ENCODE measurements at places on chromosomes 2 and 18.
A peak's percentile ranks its signal among the peaks of the same experiment; 100 is the strongest.

DNA sequence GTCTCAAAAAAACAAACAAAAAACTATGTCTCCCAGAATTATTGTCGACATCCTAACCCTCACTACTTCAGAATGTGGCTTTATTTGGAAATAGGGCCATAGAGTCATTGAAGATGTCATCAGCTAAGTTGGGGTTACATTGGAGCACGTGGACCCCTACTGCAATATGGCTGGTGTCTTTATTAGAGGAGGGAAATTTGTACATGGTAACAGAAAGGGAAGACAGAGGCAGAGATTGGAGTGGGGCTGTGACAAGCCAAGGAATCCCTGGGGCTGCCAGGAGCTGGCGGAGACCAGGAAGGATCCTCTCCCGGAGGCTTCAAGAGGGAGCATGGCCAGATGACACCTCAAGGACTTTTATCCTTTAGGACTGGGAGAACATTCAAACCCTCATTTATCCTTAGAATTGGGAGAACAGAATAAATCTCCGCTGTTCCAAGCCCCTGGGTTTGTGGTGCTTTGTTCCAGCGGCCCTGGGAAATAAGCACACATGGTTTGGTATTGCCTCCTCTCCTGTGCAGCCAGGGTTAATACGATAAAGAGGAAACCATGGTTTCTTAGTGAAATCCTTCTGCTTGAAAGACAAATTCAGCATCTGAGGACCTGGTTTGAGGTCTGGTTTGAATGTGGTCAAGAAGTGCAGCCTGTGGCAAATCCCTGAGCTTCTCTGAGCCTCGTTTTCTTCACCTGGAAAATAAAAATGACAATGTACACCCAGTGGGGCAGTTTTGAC, 184.7 kb downstream of the MYCN start:
- no peak overlapping the region for H3K27ac ChIP-seq
- no peak for DNase-seq
- H3K36me3 ChIP-seq = no peaks in the 10 kb centered on the region
- H3K27me3 ChIP-seq = no peaks in the 10 kb centered on the region
- no peaks in the 10 kb centered on the region for H3K4me1 ChIP-seq
- H3K4me3 ChIP-seq = no peak overlapping the region

DNA sequence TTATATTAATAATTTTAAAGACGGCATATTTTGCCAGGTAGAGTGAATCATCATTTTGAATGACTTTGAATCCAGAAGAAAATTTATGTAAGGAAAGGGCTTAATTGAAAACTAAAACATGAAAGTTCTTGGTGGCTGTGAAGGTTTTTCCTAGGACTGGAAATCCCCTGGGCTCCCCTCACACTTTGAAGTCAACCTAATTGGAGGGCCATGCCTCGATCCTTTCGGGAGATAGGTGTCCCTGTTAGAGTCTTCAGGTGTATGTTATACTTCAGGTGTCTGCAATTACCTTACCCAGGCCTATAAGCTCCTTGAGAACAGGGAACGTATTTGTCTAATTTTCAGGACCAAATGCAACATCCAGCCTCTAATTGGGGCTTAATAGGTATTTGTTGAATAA, 73.0 kb downstream of the ARL4C start:
- no peaks in the 10 kb centered on the region for H3K36me3 ChIP-seq
- DNase-seq = no peak
- H3K27ac ChIP-seq = no peak overlapping the region
- H3K4me1 ChIP-seq = peaks cover 28% of the 10 kb centered on the region

- H3K36me3 ChIP-seq = no peaks in the 10 kb centered on the region
- no peak for DNase-seq
- no peak overlapping the region for H3K27ac ChIP-seq
- no peak overlapping the region for H3K4me3 ChIP-seq
- peaks cover 13% of the 10 kb centered on the region for H3K4me1 ChIP-seq
- H3K27me3 ChIP-seq = no peaks in the 10 kb centered on the region
Observed at GRCh38 chr2:227627769-227628168, 10.5 kb downstream of the SCYGR4 start.

GRCh38 chr2:25279091-25279651, 62.6 kb downstream of the DNMT3A start:
- H3K4me1 ChIP-seq = no peaks in the 10 kb centered on the region
- DNase-seq = peak; percentile 35
- no peaks in the 10 kb centered on the region for H3K36me3 ChIP-seq
- no peaks in the 10 kb centered on the region for H3K27me3 ChIP-seq
- no peak overlapping the region for H3K27ac ChIP-seq

GRCh38 chr2:172205292-172205691, 102.6 kb upstream of the DLX2 start:
- H3K27me3 ChIP-seq = no peaks in the 10 kb centered on the region
- no peak for DNase-seq
- no peak overlapping the region for H3K4me3 ChIP-seq
- no peaks in the 10 kb centered on the region for H3K36me3 ChIP-seq

DNA sequence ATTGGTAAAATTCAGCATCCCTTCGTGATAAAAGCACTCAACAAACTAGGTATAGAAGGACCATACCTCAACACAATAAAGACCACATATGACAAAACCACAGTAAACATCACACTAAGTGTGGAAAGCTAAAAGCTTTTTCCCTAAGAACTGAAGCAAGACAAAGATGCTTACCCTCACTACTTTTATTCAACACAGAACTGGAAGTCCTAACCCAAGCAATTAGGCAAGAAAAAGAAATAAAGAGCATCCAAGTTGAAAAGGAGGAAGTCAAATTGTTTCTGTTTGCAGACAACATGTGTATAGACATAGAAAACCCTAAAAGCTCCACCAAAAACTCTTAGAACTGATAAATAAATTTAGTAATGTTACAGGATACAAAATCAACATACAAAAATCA, 271.7 kb downstream of the RBM43 start:
- no peak for DNase-seq
- no peaks in the 10 kb centered on the region for H3K4me1 ChIP-seq
- H3K27ac ChIP-seq = no peak overlapping the region
- H3K27me3 ChIP-seq = no peaks in the 10 kb centered on the region
- no peaks in the 10 kb centered on the region for H3K36me3 ChIP-seq

GRCh38 chr18:36484591-36484990, 187.1 kb downstream of the FHOD3 start:
- H3K27ac ChIP-seq = no peak overlapping the region
- H3K27me3 ChIP-seq = no peaks in the 10 kb centered on the region
- H3K36me3 ChIP-seq = no peaks in the 10 kb centered on the region

- no peaks in the 10 kb centered on the region for H3K4me1 ChIP-seq
- H3K27me3 ChIP-seq = peaks cover 55% of the 10 kb centered on the region
Observed at GRCh38 chr2:168916331-168916675, 15.2 kb downstream of the G6PC2 start.

DNA sequence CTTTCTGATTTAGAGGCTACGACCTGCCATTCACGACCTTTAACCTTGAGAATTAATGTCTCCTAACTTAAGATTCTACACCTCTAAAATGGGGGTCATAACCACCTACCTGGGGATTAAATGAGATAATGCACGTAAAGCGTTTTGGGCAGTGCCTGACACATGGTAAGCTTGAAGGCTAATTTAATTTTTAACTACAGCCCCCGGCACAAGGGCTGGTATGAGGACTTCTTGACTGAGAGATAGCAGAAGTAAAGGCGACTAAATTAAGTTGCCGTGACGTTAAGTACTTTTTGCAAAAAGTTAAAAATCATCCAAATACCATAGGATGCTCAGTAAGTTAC, 549 bp downstream of the MRPL35 start:
- peak; percentile 24 for DNase-seq
- no peaks in the 10 kb centered on the region for H3K36me3 ChIP-seq
- peak overlapping the region; percentile 72 for H3K27ac ChIP-seq
- H3K4me1 ChIP-seq = peaks cover 7% of the 10 kb centered on the region

- H3K27ac ChIP-seq = peak overlapping the region; percentile 73
- peak; percentile 31 for DNase-seq
- no peaks in the 10 kb centered on the region for H3K27me3 ChIP-seq
Observed at GRCh38 chr2:23425885-23426262, 40.9 kb downstream of the KLHL29 start.

DNA sequence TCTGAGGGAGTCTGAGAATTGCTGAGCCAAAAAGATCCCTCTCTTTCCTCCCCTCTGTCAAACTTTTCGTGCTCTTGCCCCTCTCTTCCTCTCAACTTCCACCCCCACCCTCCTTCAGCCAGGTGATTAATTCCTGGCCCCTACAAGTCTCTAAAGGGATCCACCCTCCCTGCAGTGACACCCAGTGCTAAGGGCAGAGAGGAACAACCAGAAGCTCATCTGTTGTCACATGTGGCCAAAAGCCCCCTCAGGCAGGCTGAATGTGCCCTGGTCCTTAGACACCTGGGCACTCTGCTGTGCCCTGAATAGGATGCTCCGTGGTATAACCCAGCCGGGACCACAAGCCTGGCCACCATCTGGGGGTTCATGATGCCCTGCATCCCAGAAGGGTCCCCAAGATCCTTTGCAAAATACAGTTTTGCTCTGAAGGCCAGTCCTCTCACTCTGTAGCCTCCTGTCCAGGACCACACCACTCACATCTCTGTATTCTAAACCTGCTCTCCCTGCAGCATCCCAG, 234.4 kb downstream of the BCL11A start:
- DNase-seq = no peak
- no peaks in the 10 kb centered on the region for H3K36me3 ChIP-seq
- H3K4me3 ChIP-seq = no peak overlapping the region
- no peak overlapping the region for H3K27ac ChIP-seq
- no peaks in the 10 kb centered on the region for H3K4me1 ChIP-seq

- no peak overlapping the region for H3K27ac ChIP-seq
- H3K27me3 ChIP-seq = no peaks in the 10 kb centered on the region
- no peak overlapping the region for H3K4me3 ChIP-seq
- DNase-seq = no peak
- no peaks in the 10 kb centered on the region for H3K4me1 ChIP-seq
Observed at GRCh38 chr18:4851301-4851976, 345.6 kb downstream of the AKAIN1 start.

- peaks cover 19% of the 10 kb centered on the region for H3K4me1 ChIP-seq
- no peaks in the 10 kb centered on the region for H3K36me3 ChIP-seq
- DNase-seq = peak; percentile 95
- H3K27ac ChIP-seq = peak overlapping the region; percentile 65
- no peak overlapping the region for H3K4me3 ChIP-seq
Observed at GRCh38 chr2:226701052-226701451, 98.6 kb downstream of the IRS1 start.

GRCh38 chr2:161107265-161107664, 53.0 kb upstream of the TANK start:
- DNase-seq = no peak
- H3K36me3 ChIP-seq = no peaks in the 10 kb centered on the region
- peaks cover 8% of the 10 kb centered on the region for H3K4me1 ChIP-seq
- no peak overlapping the region for H3K27ac ChIP-seq

GRCh38 chr18:47968721-47969120, 38.3 kb upstream of the SMAD2 start:
- H3K4me1 ChIP-seq = peaks cover 9% of the 10 kb centered on the region
- DNase-seq = peak; percentile 63
- no peaks in the 10 kb centered on the region for H3K36me3 ChIP-seq
- H3K27ac ChIP-seq = no peak overlapping the region
- no peak overlapping the region for H3K4me3 ChIP-seq
- H3K27me3 ChIP-seq = peaks cover 6% of the 10 kb centered on the region

GRCh38 chr2:241050624-241051577, 51.2 kb downstream of the MTERF4 start:
- no peak overlapping the region for H3K27ac ChIP-seq
- no peak overlapping the region for H3K4me3 ChIP-seq
- H3K36me3 ChIP-seq = peaks cover 4% of the 10 kb centered on the region

DNA sequence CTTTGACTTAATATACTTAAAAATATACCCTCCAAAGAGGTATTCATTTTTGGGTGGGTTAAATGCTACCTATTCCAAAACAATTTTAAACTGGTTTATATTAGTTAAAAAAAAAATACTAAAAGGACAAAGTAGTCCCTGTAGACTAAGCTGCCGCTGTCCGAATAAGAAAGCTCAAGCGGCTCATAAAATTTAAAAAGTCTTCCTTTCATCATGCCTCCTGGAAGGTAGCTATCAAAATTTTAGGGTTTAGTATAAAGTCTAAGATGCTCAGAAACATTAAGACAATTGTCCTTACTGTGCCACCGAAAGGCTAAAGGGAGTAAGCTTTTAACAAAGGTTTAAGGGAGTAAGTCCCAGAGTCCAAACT, 440 bp upstream of the UGGT1 start:
- no peaks in the 10 kb centered on the region for H3K4me1 ChIP-seq
- no peak for DNase-seq
- H3K27me3 ChIP-seq = no peaks in the 10 kb centered on the region
- H3K4me3 ChIP-seq = peak overlapping the region; percentile 97
- no peaks in the 10 kb centered on the region for H3K36me3 ChIP-seq
- peak overlapping the region; percentile 81 for H3K27ac ChIP-seq

- H3K4me3 ChIP-seq = no peak overlapping the region
- DNase-seq = peak; percentile 10
- H3K4me1 ChIP-seq = no peaks in the 10 kb centered on the region
- H3K36me3 ChIP-seq = peaks cover 29% of the 10 kb centered on the region
- H3K27me3 ChIP-seq = no peaks in the 10 kb centered on the region
Observed at GRCh38 chr2:10678225-10678624, 11.6 kb downstream of the NOL10 start.

DNA sequence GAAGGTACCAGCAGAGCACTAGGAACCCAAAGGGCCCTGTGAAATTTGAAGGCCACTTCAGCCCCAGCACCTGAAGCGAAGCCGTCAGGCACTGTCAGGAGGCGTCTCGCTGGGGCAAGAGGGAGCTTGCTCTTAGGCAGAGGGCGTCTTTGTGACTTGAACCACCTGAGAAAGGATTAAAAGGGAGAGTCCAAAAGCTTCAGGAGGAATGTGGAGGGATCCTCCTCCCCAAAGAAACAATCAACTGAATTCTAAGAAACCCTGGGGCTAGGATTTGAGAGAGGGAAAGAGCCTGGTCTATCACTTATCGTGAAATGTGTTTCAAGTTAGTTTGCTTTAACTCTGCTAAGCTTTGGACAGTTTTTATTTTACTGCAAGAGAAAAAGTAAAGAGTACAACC, 324.9 kb upstream of the SOX11 start:
- no peaks in the 10 kb centered on the region for H3K4me1 ChIP-seq
- no peaks in the 10 kb centered on the region for H3K27me3 ChIP-seq
- no peak for DNase-seq
- no peak overlapping the region for H3K27ac ChIP-seq
- H3K4me3 ChIP-seq = no peak overlapping the region

GRCh38 chr2:75959724-75960471, 249.2 kb upstream of the GCFC2 start:
- no peak for DNase-seq
- no peak overlapping the region for H3K27ac ChIP-seq
- no peaks in the 10 kb centered on the region for H3K27me3 ChIP-seq
- no peaks in the 10 kb centered on the region for H3K4me1 ChIP-seq
- H3K36me3 ChIP-seq = no peaks in the 10 kb centered on the region

DNA sequence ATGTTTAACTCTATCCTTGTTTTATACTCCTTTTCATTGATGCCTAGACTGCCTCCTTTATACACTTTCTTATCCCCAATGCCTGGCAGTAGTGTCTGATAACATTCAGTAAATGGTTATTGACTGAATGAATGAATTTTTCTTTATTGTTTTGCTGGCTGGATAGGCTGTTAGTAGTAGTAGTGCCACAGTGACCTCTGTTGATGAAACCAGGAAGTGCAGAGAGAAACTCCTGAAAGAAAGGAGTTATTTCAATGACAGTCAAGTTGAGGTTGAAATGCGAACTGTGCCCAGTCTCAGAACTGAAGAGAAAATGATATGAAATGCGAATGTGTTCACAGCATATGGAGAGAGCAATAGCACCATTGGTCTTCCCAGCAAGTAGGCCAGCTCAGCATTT, 26.8 kb upstream of the SLC9A2 start:
- peak; percentile 5 for DNase-seq
- H3K27me3 ChIP-seq = peaks cover 14% of the 10 kb centered on the region
- no peak overlapping the region for H3K4me3 ChIP-seq
- H3K4me1 ChIP-seq = no peaks in the 10 kb centered on the region
- no peaks in the 10 kb centered on the region for H3K36me3 ChIP-seq

Measured in GM23248 (cell line).